ENCODE measurements at places on chromosomes 1 and 21.

GRCh38 chr1:5447503-5447960 is 544.7 kb downstream of the NPHP4 start:
- peaks cover 3% of the 10 kb centered on the region for H3K27me3 ChIP-seq
- no peaks in the 10 kb centered on the region for H3K36me3 ChIP-seq
- H3K4me3 ChIP-seq, result no peak overlapping the region
- no peaks in the 10 kb centered on the region for H3K4me1 ChIP-seq
- H3K27ac ChIP-seq, result no peak overlapping the region
- no peak for DNase-seq

GRCh38 chr21:33587792-33588484 is 546 bp downstream of the DONSON start:
- no peaks in the 10 kb centered on the region for H3K27me3 ChIP-seq
- peak; percentile 6 for DNase-seq

DNA sequence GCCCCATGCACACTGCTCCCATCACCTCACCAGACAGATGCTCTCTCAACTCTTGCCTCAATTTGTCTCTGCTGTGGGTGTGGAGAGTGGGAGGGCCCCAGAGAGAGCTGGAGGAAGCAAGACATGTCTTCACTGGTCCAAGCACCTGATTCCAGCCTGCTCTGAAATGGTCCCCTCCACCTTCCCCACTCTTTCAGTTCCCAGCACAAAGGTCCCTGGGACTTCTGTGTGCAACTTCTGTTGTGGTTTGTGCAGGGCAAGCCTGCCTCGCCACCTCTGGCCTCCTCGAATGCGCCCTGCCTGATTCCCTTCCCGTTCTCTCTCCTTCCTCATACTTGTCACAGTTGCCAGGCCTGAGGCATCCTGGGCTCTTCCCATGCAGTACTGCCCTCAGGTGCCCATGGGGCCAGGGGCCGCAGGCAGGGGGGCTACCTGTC is 119.3 kb downstream of the SYT2 start:
- H3K27me3 ChIP-seq, result no peaks in the 10 kb centered on the region
- H3K27ac ChIP-seq, result no peak overlapping the region
- no peak overlapping the region for H3K4me3 ChIP-seq
- H3K4me1 ChIP-seq, result no peaks in the 10 kb centered on the region

DNA sequence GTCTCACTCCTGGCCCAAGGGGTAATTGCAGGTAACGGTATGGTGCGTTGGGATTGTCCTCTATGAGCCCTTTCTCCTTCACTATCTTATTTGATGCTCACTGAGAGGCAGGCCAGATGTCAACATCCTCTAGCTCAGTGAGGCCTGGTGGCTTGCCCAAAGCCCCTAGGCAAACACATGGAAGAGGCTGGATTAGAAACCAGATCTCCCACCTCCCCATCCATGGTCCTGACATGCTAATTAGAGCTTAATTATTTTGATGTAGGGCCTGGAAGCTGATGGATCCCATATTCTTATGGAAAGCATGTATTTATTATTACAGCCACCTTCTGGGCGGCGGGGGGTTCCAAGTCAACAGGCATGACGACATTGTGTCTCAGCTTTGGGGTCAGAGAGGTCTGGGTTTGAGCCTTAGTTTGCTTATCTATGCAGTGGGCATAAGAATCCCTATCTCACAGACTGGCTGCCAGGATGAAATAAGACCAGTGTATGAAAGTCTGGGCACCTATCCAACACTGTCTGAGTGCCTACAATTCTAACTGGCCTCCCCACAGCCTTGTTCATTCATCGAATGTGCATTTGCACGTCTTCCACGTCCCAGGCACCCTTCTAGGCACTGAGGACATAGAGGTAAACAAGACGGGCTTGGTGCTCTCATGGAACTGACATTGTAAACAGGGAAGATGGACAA is 6.2 kb downstream of the SMPDL3B start:
- H3K4me3 ChIP-seq, result no peak overlapping the region
- DNase-seq, result no peak
- no peaks in the 10 kb centered on the region for H3K27me3 ChIP-seq
- H3K4me1 ChIP-seq, result peaks cover 44% of the 10 kb centered on the region
- H3K27ac ChIP-seq, result no peak overlapping the region

DNA sequence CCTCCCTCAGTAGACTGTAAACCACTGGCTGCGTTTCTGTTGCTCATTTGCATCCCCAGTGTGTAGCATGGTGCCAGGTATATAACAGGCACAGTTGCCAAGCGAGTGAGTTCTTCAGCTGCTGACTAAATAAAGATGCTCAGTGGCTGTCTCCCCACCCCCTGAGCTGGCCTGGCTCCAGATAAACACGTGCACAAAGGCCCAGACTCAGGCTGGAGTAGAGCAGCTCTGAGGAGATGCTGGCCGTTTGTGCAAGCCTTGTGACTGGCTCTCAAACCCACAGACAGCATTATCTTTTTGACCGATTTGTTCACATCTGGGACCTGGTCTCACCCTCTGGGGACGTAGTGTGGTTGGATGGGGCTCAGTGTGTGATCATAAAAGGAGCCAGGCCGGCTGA is 7.1 kb downstream of the CHRNB2 start:
- no peak overlapping the region for H3K27ac ChIP-seq
- peaks cover 17% of the 10 kb centered on the region for H3K36me3 ChIP-seq
- no peak for DNase-seq
- H3K4me1 ChIP-seq, result peaks cover 3% of the 10 kb centered on the region

GRCh38 chr1:235022981-235023710 is 105.5 kb downstream of the TOMM20 start:
- no peaks in the 10 kb centered on the region for H3K36me3 ChIP-seq
- no peaks in the 10 kb centered on the region for H3K4me1 ChIP-seq
- H3K27ac ChIP-seq, result no peak overlapping the region
- DNase-seq, result no peak

DNA sequence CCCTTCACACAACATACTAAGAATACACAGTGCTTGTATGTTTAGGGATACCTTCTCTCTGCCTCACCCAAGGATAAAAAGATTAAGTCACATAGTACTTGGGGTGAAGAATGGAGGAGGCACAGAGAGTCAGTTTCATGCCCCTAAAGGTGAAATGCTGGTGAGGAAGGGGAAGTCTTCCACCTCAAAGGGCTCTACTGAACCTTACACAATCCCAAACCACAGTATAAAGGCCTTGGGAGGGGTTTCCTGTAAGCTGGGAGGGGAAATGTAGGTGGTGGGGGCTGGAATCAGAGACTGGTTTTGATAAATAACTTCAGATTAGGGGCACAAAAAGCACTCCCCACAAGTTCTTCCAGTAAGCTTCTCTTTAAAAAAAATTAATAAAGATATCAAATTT is 3.5 kb downstream of the MINDY1 start:
- peak overlapping the region; percentile 60 for H3K27ac ChIP-seq
- peak overlapping the region; percentile 67 for H3K4me3 ChIP-seq
- DNase-seq, result peak; percentile 67
- peaks cover 85% of the 10 kb centered on the region for H3K4me1 ChIP-seq
- H3K36me3 ChIP-seq, result peaks cover 44% of the 10 kb centered on the region

All from CD4-positive, alpha-beta T cell (primary cell).